CD4-positive, alpha-beta memory T cell (primary cell): ENCODE measurements at places on chromosomes 7 and 10.
A peak's percentile ranks its signal among the peaks of the same experiment; 100 is the strongest.

GRCh38 chr7:12490107-12490688 is 80.3 kb upstream of the SCIN start:
- DNase-seq, result peak; percentile 39

DNA sequence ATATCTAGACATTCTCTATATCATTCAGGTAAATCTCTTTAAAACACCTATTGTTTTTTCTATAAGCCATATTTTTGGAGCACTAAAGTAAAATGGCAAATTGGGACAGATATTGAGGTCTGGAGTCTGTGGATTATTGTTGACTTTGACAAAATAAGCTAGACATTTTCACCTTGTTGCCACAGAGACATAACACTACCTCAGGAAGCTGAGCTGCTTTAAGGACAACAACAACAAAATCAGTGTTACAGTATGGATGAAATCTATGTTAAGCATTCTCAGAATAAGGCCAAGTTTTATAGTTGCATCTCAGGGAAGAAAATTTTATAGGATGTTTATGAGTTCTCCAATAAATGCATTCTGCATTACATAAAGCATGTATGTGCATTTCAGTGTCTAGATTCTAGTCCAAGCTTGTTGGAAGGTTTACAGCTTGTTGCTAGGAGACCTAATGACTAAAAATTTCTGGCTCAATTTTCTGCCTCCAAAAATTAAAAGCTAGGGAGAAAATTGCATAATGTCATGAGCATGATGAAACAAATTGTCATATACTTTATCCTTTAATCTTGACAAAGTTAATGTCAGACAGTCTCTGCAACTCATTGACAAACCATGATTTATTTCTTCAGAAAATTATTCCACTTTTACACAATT is 18.3 kb downstream of the LIPM start:
- no peak for DNase-seq

- DNase-seq, result no peak
Measured at GRCh38 chr7:44226396-44226753, 25.6 kb downstream of the YKT6 start.

DNA sequence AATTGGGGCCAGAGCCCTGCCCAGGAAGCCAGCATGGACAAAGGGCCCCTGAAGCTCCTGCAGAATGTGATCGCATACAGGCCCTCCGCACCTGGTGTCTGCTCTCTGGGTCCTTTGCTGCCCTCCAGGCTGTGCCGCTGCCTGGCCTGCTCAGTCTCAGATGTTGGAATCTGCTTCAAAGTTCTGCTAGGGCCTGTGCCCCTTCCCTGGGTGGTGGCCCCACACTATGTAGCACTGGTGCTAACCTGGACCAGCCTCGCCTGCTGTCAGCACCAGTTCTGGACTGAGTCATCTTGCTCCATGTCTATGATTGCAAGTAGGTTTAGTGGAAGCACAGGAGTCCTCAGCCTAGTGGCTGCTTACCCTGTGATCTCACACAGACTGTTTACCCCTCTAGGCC is 6.3 kb downstream of the MAT1A start:
- DNase-seq, result no peak

GRCh38 chr10:77970869-77971803 is 44.6 kb upstream of the DLG5 start:
- DNase-seq, result no peak

GRCh38 chr7:77217474-77218185 is 18.0 kb upstream of the FGL2 start:
- no peak for DNase-seq

DNA sequence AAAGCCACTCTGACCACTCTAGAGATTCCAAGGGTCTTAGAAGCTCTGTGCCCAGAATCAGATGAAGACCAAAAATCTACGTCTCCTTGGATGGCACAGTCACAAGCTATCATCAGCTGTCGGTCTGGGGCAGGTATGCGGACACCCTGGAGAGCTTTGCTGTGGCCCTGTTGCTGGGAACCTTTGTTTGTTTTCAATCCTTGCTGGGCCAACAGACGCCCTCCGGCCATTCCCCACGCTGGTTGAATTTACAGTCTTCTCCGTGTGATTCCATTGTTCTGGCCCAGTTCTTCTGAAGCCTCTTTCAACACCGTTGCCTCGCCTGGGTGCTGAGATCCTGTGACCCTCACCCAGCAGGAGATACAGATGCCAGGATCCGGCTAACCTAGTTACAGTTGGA is 149.4 kb upstream of the PFKP start:
- DNase-seq, result no peak

- DNase-seq, result no peak
Measured at GRCh38 chr7:40475681-40475982, 340.8 kb downstream of the SUGCT start.

DNA sequence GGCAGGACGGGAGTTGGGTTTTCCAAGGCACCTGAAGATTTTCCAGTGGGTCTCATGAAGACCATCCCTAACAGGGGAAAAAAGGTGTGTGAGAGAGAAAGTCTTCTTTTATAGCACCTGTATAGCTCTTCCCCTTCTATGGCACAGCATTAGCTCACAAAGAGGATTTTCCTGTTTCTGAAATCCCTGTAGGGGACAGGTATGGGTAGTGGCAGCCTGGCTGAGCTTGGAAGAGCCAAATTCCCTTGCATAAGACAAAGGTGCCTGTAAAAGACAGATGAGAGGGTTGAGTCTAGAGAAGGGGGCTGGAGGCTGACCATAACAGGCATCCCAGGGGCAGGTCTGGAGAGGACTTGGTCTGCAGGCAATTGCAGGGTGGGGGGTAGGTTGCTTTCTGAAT is 63.7 kb downstream of the COL13A1 start:
- no peak for DNase-seq

GRCh38 chr10:120998782-120999285 is 147.7 kb downstream of the WDR11 start:
- no peak for DNase-seq

DNA sequence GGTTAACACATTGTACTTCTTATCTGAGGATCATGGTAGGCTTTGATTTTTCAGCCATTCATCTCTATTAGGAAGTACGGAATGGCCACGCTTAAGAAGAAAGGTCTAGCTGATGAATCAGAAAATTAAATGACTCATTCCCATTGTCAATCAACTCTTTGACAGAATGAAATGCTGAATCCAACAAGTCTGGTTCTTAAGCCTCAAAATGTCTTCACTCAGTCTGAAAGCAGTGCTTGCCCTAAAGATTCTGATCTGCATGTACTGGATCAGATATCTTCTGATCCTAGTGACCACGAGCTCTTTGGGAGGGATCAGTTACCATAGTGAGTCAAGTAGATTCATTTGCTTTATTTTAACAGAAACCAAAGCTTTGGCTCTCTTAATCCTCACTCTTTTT is 5.7 kb upstream of the CELF2 start:
- no peak for DNase-seq

GRCh38 chr7:79615466-79615865 is 162.0 kb upstream of the MAGI2 start:
- DNase-seq, result no peak

- DNase-seq, result no peak
Measured at GRCh38 chr10:77711683-77712049, 74.1 kb upstream of the KCNMA1 start.

- no peak for DNase-seq
Measured at GRCh38 chr7:5210751-5211338, 20.8 kb downstream of the WIPI2 start.

- DNase-seq, result no peak
Measured at GRCh38 chr7:15306296-15306695, 255.5 kb downstream of the AGMO start.

DNA sequence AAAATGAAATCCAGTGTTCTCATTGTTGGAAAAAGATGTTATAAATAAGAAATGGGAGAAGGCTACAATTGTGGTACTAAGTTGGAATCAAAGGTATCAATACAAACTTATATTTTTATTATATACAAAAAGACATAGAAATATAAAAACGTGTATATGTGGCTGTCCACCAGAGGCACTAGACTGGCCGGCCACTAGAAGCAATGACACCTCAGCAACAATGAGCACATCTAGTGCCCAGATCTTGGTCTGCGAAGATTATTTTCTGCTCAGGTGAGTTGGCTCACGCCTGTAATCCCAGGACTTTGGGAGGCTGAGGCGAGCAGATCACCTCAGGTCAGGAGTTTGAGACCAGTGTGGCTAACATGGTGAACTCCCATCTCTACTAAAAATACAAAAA is 21.6 kb downstream of the IDE start:
- no peak for DNase-seq

DNA sequence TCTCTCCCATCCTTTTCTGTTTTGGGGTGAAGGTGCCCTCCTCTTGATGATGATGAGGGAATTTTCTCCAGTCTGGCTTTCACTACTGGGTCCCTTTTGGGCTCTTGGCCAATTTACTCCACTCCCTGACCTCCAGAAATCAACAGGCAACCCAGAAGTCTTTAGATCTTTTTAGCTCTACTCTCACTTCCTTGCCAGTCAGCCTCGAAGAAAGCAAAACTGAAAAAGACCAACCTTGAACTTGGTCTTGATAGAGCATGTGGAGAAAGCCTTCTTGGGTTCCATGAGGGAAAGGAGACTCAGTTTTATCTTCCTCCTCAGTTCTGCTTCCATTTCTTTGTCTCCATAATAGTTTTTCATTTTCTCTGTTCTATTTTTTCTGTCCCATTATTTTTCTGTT is 91.4 kb upstream of the NPVF start:
- no peak for DNase-seq

DNA sequence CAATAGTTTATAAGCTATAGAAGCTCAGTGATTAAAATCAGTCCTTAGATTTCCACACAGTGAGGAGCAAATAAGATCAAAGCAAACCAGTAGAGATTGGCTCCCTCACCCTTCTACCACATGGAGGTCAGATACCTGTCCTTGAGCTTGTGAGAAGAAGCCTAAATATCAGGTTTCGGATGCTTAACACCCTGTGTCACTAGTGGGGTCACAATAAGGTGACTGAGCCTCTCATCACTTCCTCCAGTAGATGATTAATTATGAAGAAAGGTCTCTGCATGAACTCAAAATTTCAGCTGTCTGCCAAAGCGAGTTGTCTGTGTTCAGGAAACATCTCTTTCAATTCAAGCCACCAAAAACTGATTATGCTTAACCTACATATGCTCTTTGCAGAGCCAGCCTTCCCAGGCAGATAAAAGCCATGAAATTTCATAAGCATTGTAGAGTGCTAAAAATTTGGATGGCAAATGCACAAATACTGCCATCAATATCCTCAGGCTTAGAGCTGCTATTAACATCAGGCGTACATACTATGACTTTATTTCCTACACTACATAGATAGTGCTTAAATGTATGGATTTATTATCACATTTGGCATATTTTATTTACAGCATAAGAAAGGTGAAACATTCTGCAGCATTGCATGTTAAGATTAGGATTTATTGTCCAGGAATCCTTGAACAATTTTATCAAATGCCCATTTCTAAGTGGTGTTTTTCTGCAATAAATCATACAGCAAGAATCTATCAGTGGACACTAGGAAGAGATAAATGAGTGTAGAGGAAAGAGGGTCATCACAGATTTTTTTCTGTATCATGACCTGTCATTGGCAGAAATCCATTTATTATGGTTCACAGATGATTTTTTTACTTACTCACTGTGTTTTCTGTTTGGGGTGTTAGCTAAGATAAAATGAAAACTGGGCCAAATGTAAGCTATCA is 285.1 kb upstream of the SP8 start:
- no peak for DNase-seq

DNA sequence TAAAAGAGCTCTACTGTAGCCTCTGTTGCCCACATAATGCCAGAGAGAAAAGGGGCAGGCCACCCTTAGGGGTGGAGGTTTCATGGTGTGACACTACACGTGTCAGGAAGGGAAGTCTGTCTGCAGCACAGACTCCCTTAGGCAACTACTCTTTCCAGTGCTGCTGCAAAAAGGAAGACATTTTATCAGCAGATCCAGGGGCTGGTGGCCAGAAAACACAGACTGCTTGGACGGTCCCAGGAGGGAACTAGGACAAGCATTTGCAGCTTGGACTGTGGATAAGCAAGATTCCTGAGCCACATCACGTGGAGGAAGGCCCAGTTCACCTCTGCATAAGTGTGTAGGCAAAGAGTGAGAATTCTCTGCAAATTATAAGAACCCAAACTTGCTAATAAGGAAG is 220.8 kb downstream of the FANK1 start:
- DNase-seq, result no peak

DNA sequence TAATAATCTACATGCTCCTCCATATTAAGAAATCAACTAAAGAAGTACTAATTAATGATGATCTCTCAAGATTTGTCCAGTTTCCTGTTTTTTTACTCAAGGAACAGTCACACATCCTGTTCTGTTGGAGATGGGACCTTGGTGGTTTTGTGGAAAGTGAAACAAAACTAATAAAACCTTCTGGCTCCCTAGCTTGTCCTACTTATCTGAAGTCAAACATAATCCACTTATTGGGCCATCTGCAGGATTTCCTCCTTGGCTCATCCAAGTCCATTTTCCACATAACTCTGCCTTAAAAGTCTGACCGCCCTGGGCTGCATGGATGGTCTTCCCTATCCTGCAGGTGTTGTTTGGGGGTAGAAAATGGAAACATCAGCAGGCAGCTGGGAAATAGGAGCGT is 39.4 kb upstream of the TARP start:
- DNase-seq, result no peak

DNA sequence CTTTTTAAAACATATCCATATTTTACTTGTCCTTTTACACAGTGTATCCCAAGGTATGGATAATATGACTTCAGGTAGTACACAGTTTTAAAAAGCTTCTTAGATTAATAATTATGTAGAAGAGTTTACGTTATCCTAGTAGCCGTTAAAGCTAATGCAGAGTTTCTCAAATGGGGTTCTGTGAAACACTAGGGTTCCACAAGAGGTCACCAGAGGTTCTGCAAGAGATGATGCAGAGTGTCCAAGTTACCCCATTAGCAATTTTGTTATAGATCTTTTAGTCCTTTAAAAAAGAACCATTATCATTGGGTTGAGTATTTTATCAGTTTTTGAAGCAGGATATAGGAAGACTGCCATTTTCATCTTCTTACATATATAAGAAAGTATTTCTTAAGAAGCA is 298.9 kb upstream of the HPS1 start:
- DNase-seq, result no peak

- no peak for DNase-seq
Measured at GRCh38 chr7:42930889-42931288, 1.1 kb downstream of the PSMA2 start.

DNA sequence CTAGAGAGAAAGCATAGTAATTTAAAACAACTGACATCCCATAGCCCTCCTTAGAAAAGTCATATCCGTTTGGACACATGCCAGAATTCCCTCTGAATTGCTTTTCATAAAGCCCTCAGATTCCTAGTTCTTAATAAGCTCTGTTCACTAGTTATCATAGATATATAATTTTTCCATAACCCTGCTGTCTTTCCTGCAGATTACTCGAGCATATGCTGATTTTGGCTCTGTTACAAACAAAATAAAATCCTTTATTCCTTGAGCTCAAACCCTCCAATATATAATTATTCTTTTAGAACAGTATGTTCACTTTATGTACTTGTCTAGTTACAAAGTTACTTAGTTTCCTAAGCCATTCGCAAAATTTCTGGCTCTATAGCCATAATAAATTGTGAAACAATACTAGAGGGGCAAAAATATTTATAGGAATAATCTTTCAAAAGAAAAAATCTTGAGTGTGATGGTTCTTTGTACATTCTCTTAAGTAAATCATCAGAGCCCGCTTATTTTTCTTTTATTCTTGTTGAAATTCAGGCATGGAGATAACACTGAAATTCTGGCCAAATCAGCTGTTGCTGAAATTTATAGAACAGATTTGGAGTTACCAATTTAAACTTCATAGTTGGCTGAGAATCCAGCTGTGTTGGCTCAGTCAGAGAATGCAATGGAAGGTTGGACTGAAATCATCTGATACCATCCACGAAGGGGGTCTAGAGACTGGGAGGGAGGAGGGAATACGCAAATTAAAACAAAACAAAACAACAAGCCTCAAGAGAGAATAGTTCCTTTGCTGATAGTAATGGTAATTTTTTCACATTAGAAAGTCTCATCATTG is 146.1 kb upstream of the TMEM196 start:
- DNase-seq, result no peak

GRCh38 chr10:16527452-16527851 is 5.8 kb upstream of the C1QL3 start:
- no peak for DNase-seq
